ENCODE measurements at places on chromosomes 12 and 14. TPM values are rescaled to one million over a fixed set of nuclear protein-coding genes. Genes with fewer than 3 reads are reported as not detected.

The DNAL1 gene
- total RNA-seq = 10.9 TPM

The CLBA1 gene
- 4.0 TPM for total RNA-seq

The GRIN2B gene
- total RNA-seq = 1.1 TPM

The NELL2 gene
- total RNA-seq = 5.1 TPM

The TSHR gene
- total RNA-seq = 0.91 TPM

The NUP37 gene
- 24.5 TPM for total RNA-seq

The IL22 gene
- total RNA-seq = not detected

The OASL gene
- total RNA-seq = 3.8 TPM

The SDSL gene
- total RNA-seq = 4.7 TPM

The ANAPC5 gene
- 114 TPM for total RNA-seq

The BRF1 gene
- total RNA-seq = 57.5 TPM

The SERPINA12 gene
- not detected for total RNA-seq

The ADGRD1 gene
- total RNA-seq = 5.6 TPM

The WNT1 gene
- total RNA-seq = not detected

The NFE2 gene
- 45.0 TPM for total RNA-seq

The LRRIQ1 gene
- 0.28 TPM for total RNA-seq

The LRRC10 gene
- total RNA-seq = not detected

The LGR5 gene
- not detected for total RNA-seq

The ANHX gene
- not detected for total RNA-seq

The ART4 gene
- 15.4 TPM for total RNA-seq

The CLEC14A gene
- 33.5 TPM for total RNA-seq

The ANKS1B gene
- total RNA-seq = 7.0 TPM

The CIROP gene
- total RNA-seq = not detected

The KRT79 gene
- total RNA-seq = 0.37 TPM

The ZFHX2 gene
- 1.9 TPM for total RNA-seq

The RNF31 gene
- 61.9 TPM for total RNA-seq

The SLC25A47 gene
- total RNA-seq = not detected

The DCN gene
- 5.2 TPM for total RNA-seq

All from spleen (tissue), 13 donors.